Thymus (tissue), 14 donors: ENCODE measurements at places on chromosomes 3 and 15.

DNA sequence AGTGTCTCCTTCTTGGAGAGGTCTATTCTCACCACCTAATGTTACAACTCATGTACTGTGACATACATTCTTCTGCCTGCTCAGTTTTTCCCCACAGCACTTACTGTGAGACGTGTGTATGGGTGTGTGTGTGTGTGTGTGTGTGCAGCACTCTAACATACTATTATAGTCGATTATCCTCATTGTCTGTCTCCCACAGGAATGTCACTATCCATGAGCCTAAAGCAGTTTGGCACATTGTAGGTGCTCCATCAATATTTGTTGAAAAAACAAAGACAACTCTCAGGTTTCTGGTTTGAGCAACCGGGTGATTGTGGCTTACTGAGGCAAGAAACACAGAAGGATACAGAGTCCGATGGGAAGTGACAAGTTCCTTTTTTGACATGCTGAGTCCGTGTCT, 8.6 kb upstream of the ZNF148 start:
- no peak for DNase-seq

DNA sequence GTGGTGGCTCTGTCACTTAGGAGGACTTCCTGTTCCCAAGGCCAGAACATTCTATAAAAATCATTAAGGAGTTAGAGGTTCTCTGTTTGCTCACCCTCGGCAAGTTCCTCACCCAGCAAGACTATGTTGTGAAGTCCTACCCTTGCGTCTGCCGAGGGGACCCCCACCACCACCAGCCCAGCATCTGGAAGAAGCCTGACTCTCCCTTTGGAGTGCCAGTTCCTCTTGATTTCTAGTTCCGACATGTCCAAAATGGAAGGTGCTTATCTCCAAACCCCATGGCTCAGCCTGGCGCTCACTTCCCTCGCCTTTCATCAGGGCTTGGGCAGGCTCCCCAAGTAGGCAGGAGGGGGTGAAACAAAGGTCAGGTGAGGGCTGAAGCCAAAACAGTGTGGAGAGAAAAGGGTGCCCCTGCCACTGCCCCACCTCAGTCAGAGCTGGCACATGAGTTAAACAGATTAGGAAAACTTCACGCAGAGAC, 41.0 kb downstream of the BHLHE40 start:
- no peak for DNase-seq

- no peak for DNase-seq
Observed at GRCh38 chr15:71153823-71154524, 38.7 kb downstream of the THSD4 start.

DNA sequence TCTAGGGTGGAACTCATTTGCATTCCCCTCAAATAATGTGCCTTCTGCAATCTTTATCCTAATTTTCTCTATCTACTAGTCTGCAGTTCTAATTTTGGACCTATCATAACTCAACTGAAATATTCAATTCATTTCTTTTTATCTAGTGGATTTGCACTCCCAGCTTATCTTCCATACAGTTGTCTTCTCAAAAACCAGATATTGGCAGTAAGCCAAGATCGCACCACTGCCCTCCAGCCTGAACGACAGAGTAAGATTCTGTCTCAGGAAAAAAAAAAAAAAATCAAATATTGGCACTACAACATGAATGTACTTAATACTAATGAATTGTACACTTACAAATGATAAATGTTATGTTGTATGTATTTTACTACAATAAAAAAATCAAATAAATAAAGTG, 18.0 kb upstream of the CHMP2B start:
- no peak for DNase-seq

GRCh38 chr3:15638891-15639262, 37.3 kb downstream of the BTD start:
- no peak for DNase-seq

DNA sequence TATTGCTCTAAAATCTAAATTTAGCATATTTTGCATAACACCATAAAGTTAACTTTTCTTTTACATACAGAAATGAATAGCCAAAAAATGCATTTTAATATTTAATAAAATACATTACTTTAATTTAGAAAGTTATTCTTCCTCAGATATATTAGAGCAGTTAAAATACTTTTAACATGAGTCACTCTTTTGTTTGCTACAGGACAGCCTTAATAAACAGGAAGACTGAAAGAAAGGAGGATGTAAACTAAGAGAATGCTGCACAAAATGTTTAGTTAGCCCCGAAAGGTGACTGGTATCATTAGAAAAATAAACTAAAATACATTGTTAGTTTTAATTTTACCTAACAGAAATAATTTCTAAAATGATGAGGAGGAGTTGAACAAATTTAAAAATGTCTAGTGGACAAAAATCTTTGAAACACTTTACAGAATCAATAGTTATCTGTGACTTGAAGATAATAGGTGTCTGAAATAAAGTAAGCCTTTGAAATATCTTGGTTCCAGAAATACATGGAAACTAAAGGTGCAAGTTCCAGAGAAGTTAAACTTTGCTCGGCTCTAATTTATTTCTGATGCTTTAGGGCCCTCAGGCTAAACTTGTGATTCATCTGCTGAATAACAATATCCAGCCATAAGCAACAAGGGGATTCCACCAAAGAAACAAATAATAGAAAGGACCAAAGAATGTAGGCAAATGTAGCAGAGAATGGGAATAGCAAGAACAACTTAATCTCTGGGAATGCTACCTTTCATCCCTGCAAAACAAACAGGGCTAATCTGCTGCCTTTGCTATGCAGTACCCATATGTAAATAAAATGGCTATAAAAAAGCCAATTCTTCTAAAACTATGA, 138.3 kb upstream of the UBP1 start:
- DNase-seq = no peak

- peak; percentile 83 for DNase-seq
Observed at GRCh38 chr3:32467333-32468070, 35.1 kb downstream of the CMTM6 start.
